SIG-M5 (cell line): ENCODE measurements at places on chromosomes 5 and 9.

DNA sequence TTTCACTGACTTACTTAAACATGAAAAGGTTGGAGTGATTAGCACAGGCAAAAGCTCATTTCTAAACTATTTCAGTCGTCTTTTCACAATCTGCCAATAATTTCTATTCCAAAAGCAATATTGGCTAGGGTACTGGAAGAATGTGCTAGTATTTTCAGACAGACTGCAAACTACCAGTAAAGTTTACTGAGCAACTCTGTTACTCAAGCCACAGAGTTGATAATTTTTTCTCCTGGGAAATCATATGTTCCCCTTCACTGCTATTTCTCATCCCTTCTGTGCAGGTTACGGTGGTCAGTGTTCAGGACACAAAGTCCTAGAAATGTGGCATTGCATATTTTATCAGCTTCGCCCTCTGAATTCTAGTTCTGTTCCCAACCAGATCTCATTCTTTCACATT is 343.3 kb upstream of the TNC start:
- no peak for DNase-seq

DNA sequence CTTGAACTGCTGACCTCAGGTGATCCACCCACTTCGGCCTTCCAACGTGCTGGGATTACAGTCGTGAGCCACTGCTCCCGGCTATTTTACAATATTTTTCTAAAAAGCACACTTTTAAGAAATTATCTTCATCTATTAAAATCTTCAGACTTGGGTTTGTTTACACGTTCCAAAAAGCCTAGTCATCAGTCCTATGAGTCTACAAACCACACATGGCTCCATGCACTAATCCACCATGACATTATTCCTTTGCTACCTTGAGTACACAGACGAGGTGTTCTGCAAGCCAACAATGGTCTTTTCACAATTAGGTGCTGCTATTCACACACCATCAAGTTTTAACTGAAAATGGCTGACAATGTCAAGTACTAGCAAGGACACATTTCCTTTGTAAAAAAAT is 41.0 kb downstream of the TRPM6 start:
- no peak for DNase-seq

- no peak for DNase-seq
Observed at GRCh38 chr9:86600977-86601376, 246.8 kb upstream of the TUT7 start.

DNA sequence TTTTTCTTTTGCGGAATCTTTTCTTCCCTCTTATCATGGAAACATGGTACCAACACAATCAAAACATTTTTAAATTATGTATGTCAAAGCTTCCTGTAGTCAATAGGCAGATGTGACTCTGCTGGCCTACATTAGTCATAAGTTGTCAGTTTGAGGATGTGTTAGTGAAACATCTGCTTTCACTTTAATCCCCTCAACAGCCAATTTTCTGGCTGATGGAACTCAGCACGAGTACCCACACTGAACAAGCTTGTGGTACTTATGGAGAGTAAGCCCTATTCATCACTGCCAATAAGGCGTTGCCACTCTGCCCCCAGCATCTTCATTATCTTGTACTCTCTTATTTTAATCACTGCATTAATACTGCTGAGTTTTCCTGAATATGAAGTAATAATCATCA is 1034.4 kb downstream of the CDH9 start:
- DNase-seq = no peak

DNA sequence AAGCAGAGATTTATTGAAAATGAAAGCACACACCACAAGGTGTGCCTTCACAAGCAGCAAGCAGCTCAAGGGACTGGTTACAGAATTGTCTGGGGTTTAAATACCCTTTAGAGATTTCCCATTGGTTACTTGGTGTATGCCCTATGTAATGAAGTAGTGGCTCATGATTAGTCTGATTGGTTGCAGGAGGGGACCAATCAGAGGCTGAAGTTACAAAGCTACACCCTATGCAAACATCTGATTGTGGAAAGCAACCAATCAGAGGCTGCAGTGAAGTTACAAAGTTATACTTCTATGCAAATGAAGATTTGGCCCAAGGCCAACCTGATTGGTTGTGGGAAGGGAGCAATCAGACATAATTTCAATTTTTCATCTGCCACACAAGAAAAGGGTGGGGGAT is 119.9 kb downstream of the C9orf152 start:
- DNase-seq = no peak

DNA sequence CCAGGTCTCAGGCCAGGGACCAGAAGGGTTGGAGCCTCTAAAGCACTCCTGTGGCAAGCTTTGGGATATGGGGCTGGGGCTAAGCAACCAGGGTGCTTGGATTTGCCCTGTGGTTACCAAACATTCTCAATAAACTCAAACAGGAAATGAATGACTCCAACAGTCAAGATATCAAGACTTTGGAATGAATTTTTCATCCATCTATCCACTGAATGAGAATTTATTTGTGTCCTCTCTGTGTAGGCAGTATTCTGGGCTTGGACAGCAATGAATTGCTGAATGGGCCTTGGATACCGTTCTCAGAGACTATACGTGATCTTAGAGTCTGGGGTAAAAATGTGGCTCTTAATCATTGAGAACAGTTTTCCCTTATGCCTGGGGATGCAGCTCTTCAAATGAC is 212.5 kb downstream of the DAB2IP start:
- DNase-seq = no peak

DNA sequence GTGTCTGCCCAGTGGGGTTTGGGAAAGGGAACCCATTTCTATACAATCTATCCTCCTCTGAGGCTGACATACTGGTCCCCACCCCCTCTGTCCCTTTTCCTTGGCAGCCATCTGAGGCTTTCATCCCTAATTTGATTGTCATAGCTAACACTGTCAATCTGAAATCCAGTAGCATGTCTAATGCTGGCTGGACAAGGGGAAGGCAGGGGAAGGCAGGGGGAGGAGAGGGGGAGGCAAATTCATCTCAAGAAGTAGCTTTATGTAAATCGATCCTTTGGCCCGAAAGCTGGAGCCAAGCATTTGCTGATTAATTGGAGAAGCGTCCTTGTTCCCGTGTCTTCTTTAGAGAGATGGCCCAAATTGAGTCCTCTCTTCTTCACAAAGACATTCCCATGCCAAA is 314.1 kb upstream of the PANK3 start:
- no peak for DNase-seq

- no peak for DNase-seq
Observed at GRCh38 chr9:135192686-135193085, 105.2 kb downstream of the OLFM1 start.

DNA sequence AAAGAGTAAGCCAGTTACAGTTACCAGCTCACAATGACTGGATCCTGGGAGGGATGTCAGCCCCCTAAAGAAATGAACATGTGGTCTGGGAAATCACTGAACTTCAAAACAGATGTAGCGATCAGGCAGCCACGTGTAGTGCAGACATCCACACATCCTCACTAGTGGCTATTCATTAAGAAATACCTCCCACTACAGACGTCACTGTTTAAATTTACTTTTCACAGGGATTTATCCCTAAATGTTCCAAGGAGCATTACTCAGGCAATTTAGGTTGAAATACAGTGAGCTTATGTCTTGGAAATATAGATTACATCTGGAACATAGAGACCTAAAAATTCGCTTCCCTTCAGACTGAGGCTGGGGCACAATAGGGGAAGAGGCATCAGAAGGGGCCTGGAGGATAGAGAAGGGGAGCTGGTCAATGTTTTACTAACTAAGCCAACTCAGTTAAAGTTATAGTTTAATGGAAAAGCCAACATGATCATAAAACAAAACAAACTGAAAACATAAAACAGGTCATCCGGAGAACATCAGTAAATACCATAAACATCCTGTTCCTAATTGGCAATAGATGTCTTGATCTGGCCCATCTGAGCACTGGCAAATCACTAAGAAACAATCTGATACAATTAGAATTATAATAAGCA is 92.3 kb downstream of the FANCC start:
- DNase-seq = no peak

DNA sequence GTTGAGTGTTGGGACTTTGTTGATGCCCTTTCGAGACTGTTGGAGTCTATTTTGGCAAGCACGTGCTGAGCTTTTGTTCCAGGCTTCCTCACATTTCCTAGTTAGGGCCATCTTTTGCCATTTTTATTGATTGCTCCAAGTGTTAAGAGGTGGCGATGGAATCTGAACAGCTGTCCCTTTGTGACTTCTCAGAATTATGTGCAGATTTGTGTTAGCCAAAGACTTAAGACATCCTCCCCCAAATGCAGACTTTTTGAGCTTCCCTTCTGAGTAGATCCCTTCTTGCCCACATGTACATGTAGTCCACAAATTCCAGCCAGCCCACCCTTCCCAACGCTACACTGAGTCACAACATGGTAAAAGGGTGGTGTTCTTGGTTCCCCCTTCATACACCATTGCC is 59.2 kb downstream of the SPIN1 start:
- no peak for DNase-seq

- no peak for DNase-seq
Observed at GRCh38 chr5:89350684-89351083, 467.7 kb upstream of the MEF2C start.

DNA sequence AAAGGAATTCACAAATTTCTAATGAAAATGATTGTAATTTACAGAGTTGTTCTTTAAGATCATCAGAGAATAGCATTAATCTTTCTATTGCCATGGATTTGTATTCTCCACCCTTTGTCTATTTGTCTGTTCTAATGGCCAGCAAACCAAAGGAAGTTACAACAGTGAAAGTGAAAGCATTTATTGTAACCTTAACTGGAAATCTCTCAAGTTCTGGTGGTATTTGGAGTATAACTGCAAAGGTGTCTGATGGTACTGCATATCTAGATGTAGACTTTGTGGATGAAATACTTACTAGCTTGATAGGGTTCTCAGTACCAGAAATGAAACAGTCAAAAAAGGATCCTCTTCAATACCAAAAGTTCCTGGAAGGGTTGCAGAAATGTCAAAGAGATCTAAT is 21.7 kb downstream of the RMI1 start:
- no peak for DNase-seq

DNA sequence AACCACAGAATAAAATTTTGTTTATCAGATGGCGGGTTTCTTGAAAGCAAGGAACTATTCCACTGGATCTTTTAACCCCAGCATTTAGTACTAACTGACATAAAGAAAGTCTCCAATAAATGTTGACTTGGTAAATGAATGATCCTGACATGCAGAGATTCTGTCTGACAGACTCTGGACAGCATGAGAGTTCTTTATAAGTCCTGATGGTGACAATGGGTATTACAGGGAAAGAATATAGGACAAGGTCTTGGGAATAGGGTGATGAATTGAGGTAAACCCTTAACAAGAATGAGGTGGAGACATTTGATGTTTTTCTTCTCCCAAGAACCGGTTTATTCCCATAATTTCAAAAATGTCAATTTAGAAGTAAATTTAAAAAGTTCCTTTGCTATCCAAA is 453.9 kb downstream of the TUSC1 start:
- no peak for DNase-seq

- DNase-seq = no peak
Observed at GRCh38 chr5:37071901-37072581, 177.1 kb downstream of the CPLANE1 start.

DNA sequence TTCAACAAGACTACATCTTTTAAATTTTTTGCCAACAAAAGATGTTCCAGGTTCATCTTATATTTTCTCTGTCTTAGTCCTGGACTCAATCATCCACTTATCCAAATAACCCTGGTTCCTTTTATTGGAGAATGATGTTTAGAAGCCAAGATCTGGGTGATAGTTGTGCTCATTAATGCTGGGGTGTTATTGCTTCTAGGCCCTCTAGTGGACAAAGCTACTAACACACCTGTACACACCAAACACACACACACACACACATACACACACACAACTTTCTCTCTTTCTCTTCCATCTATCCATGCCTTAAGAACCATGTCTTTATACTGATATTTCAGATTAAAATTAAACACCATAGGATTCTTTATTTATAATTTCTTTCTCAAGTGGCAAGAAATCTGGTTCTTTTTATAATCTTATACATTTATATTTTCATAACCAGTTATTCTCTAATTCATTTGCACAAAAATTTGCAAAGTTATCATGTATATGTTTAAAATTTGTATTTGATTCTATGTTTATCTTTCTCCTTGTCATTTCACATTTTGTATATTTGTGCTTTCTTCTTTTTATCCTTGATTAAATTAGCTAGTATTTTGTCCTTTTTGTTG is 179.1 kb upstream of the SMIM23 start:
- no peak for DNase-seq

GRCh38 chr9:92510747-92511146 is 25.0 kb downstream of the ECM2 start:
- DNase-seq = no peak

- no peak for DNase-seq
Observed at GRCh38 chr9:79799691-79800335, 228.0 kb downstream of the TLE4 start.

GRCh38 chr5:90915393-90915792 is 356.8 kb downstream of the ADGRV1 start:
- DNase-seq = no peak

DNA sequence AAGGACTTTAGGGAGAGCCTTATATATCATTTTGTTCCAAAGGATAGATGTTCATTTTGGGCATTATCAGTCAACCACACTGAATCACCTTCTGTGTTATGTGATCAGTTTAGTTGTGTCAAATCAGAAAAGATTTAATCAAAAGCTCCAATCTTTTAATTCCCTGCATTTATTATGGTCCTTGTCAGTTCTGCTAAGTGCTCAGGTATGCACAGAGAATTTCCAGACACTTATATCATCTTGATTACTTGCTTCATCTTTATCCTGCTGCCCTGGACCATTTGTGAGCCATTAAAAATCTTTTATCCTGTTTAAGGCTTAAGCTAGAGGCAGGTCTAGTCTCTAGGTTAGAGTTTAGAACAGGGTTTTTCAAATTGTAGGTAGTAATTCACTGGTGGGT is 179.1 kb downstream of the CWC27 start:
- DNase-seq = no peak

- DNase-seq = no peak
Observed at GRCh38 chr5:113269023-113269997, 165.5 kb downstream of the TSSK1B start.

DNA sequence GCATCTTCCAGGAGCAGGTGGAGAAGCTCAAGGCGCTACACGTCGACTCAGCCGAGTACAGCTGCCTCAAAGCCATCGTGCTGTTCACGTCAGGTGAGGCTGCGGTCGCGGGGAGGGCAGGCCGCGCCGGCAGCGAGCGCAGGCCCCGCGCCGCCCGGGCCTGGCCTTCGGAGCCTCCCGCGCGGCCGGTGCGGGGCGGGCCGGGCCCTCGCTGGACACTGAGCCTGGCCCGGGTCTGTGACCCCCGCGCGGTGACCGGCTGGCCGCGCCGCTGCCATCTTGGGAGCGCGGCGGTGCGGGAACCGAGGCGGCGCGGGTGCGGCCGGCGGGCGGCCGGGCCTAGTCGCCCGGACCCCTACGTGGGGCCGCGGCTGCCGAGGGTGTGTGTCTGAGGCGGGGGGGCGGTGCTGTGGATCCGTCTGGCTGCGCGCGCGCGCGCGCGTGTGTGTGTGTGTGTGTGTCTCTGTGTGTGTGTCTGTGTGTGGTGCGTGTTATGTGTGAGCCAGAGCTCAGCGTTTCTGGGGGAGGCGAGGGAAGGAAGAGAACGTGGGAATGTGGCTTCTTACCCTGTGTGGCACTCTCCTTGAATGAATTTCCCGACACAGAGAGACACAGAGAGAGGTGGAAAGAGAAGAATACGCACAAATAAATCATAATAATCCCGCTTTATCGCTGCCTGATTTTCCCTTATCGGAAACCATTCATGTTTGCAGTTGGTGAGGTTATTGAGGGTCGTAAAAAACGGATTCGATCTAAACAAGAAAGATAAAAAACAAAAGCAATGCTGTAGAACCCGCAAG is 5.5 kb downstream of the NR2F1 start:
- no peak for DNase-seq
